ENCODE measurements at places on chromosomes 11 and 22.

GRCh38 chr11:18669219-18669596 is 29.4 kb upstream of the TMEM86A start:
- DNase-seq = no peak

GRCh38 chr22:27512283-27512761 is 289.2 kb downstream of the MN1 start:
- DNase-seq = no peak

- no peak for DNase-seq
Observed at GRCh38 chr22:26127556-26127955, 41.7 kb upstream of the SEZ6L start.

DNA sequence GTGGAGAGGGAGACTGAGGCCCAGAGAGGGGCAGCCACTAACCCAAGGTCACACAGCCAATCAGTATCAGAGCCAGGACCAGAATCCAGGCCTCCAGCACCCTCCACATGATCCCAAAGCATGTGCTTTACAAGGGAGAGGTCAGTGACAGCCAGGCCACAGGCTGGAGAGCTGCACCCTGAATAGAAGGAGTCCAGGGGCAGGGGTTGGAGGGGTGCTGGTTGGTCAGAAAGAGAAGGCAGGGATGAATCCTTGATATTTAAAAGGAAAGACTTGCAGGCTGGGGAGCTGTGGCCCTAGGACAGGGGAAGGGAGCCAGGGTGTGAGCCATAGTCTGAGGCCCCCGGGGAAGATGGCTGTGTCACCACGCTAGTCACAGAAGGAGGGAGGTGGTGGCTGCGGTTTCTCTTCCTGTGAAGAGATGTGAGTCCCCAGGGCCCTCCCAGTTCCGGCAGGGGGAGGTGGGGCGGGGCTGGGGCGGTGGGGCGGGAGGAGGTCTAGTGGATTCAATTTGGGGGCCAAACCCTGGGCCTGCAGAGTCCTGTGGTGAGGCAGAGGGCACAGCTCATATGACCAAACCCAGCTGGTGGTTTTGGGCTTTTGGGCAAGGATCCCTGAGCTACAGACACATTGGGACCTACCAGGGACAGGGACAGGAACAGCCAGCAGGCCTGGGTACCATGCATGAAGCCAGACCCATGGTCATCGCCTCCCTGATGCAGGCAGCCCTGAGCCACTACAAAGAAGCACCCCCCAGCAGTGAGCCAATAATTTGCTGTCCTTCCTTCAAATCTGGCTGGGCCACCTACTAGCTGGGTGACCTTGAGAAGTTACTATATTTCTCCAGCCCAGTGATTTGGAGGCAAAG is 14.0 kb downstream of the RAC2 start:
- peak; percentile 43 for DNase-seq

DNA sequence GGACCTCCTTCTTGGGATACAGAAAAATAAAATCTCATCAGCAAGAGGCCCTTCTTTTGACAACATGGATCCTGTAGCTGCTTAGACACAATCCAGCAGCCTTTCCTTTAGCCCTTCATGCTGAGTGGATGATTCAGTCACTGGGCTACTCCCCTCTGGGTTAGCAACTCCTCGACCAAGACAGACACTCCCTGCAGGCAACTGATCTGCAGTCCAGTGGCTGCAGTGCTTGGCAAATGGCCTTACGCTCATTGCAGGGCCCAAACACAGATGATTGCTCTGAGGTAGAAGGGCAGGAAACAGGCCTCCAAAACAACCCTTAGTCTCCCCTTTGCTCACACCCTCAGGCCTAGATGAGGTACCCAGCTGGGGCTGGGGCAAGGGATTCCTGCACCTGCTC is 73.2 kb upstream of the OPCML start:
- no peak for DNase-seq

DNA sequence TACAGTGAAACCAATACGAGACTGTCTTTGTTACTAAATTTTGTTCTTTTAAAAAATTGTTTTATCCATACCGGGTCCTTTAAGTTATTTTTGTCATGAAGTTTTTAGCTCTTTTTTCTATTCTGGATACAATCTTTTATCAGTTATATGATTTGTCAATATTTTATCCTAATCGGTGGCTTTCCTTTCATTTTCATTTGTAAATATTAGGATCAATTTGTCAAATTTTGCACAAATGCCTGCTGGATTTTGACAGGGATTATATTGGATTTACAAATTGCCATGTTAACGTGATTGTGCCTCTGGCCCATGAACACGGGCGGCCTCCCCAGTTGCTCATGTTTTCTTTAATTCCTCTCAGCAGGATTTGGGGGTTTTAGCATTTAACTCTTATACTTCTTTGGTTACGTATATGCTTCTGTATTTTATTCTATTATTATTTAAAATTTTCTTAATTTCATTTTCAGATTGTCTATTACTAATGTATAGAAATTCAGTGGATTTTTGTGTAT is 20.7 kb upstream of the KRTAP5-6 start:
- DNase-seq = no peak

DNA sequence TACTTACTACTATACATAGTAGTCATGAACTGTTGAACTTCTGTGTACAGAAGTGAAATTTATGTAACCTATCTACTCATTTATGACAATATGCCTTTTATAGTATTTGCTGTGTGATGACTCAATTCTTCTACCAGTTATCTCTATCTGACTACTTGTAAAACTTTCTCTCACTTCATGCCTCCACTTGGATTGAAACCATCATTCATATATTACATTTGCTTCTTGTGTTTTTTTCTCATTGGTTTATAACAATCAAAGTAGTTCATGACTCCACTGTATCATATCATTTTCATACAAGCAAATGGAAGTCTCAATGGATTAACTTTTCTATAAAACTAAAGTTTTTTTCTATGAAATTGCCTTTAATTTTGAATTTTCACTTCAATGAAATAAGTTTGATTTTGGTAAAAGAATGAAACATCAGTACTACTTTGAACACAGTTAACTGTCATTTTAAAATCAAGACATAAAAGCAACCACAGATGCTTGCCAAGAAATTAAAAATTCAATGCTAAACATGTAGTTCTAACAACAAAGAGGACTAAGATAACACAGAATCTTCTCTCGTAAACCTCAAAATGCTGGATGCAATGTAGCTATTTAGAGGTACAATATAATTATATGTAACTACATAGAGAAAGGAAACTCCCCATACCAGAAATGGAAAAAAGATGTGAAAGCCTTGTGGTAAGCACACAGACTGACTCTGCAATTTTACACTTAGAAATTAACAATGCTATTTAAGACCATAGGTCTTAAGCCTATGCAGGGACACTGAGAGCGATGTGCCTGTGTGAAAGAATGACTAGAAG is 27.6 kb upstream of the EXPH5 start:
- no peak for DNase-seq

DNA sequence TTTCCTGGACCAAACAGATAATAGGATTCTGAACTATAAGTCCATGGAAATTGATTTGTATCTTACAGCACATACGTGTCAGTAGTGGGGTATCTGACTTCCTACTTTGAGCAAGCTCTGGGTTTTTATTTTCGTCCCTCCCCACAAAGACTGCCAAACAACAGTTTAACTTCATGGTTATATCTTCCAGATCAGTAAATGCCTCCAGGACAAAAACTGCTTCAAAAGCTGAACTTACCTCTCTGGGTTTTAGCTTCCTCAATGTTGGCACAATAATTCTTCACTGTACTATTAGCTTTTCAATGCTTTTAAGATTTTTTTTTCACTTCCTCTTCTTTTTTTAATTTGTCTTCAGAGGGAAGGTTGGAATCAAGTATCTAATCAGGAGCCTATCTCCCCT is 4.2 kb upstream of the DPF2 start:
- DNase-seq = no peak

- DNase-seq = no peak
Observed at GRCh38 chr11:43699870-43700269, 19.3 kb downstream of the HSD17B12 start.

GRCh38 chr11:3164552-3165151 is 458 bp downstream of the OSBPL5 start:
- DNase-seq = no peak

DNA sequence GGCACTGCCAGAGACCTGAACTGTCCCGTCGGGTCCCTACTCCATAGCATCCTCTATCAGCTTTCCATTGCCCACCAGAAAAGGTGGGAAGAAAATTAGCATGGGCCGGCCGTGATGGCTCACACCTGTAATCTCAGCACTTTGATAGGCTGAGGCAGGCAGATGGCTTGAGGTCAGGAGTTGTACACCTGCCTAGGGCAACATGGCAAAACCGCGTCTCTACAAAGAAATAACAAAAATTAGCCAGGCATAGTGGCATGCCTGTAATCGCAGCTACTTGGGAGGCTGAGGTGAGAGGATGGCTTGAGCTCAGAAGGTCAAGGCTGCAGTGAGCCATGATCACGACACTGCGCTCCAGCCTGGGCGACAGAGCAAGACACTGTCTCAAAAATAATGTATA is 3.5 kb downstream of the SLC25A18 start:
- DNase-seq = no peak

DNA sequence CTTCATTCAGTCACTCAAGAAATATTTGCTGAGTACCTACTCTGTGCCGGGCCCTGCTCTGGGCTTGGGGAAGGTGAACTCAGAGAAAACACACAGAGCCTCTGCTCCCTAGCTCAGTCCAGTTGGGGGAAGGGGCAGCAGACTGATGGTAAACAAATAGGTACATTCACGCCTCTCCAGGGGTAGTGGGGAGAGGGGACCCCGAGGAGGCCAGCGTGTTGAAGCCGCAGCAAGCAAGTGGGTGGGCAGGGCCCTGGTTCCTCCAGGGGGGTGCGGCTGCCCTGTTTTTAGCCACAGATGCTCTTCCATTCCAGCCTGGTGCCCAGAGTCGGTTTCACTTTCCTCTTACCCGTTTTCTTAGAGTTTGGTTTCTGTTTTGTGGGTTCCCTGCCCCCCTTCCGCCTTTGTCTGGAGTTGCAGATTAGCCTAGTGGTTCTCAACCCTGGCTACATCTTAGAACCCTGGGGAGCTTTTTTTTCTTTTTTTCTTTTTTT is 8.7 kb downstream of the DRAP1 start:
- peak; percentile 32 for DNase-seq

- DNase-seq = no peak
Observed at GRCh38 chr22:32712644-32713355, 88.7 kb upstream of the TIMP3 start.

GRCh38 chr11:75270896-75271418 is 30.4 kb downstream of the TPBGL start:
- peak; percentile 3 for DNase-seq

- DNase-seq = no peak
Observed at GRCh38 chr11:5280582-5281102, 10.9 kb upstream of the HBE1 start.

DNA sequence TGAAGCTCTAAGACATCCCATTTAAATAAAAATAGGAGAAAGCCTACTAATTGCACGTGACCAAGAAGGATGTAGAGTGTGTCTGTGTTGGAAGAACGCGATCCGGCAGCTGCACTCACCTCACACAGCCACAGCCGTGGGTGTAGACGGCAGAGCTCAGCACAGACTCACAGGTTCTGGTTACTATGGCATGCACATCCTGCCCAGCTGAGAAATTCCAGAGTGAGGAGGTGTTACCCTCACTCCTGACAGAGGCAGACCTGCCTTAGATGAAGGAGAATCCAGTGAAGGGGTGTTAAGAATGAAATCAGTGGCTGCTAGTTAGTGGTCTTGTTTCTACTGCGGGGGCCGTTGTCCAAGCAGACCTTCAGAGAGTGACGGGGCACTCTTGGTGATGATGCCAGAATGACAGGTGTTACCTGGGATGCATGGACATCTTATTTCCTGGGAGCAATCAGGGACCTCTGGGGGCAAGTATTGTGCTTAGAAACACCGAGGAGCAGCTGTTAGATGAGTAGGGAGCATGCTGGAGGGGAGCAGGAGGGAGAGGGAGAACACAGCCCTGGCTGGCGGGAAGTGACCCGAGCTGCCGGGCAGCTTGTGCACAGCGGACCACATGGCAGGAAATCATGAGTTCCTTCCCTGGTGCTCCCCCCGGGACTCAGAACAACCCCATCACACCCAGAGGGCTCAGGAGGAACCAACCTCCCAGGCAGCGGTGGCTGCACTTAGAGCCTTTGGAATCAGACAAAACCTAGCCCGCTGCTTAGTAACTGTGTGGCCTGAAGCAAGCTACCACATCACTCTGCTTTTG is 12.3 kb downstream of the KCNJ5 start:
- DNase-seq = peak; percentile 67

- no peak for DNase-seq
Observed at GRCh38 chr11:28346209-28346608, 238.0 kb downstream of the METTL15 start.

DNA sequence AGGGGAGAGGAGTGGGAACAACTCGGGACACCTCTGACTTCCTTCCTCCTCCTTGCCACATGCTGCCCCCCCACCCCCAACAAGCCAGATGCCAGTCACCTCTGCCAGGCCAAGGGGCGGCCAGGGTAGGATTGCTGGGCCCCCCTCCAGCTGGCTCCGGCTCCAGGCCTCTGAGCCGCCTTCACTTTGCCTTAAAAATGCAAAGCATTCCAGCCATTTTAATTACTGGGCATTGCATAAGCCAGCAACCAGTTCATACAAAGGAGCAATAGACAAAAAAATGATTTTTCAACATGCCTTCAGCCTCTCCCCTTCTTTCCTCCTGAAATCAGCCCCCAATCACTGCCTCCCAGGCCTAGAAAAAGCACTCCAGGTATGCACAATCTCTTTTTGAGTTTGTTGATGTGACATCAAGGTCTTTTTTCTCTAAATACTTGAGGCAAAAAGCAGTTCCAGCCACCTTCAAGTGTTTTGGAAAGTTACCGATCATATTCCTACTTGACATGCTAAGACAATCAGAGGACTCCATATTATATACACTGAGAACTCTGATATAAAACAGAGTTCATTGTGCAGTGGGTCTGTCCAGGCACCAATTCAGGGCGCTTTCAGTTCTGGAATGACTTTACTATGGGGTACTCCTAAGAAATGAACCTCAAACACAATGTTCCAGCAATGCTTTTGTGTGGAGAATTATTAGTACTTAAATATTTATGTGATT is 12.4 kb upstream of the TIMP3 start:
- no peak for DNase-seq

DNA sequence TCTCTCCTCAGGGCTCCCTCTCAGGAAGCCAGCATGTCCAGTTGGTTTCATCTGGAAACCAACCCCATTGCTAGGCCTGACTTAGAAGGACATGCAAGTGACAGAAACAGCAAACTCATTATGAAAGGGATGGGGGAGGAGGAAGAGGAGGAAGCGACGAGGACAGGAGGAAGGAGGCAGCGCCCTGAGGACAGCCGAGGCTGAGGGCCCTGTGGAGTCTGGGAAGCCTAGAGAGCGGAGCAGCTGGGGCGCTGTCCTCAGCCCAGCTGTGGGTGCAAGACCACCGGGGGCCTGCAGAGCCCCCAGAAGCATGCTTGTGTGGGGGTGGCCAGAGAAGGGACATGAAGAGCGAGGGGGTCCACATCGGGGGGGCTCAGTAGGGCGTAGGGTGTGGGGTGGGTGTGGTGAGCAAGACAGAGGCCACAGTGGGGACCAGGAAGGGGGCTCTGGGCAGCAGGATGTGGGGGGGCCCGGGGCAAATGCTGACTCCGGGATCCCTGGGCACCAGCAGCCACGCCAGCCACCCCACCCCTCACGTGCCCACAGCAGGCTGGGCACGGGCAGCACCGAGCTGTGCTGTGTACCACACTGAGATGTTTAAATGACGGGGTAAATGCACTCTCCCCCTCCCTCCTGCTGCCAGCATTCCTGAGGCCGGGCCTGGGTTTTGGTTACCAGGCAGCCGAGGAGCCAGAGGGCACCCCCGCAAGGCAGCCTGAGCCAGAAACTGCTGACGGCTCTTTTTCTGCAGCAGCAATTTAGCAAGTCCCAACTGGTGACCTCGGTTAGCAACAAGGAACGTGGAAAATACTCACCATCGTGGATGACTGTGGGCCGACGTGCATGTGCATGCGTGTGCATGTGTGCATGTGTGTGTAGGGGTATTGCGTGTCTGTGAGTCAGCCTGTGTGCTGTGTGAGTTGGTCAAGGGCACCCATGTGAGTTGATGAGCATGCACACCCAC is 82.7 kb upstream of the LINC01488 start:
- no peak for DNase-seq
